Lower leg skin (tissue), 4 donors: ENCODE measurements at places on chromosomes 2 and 18. TPM values are rescaled to one million over a fixed set of nuclear protein-coding genes. Genes with fewer than 3 reads are reported as not detected.

ACMSD gene
- total RNA-seq: not detected

DNA sequence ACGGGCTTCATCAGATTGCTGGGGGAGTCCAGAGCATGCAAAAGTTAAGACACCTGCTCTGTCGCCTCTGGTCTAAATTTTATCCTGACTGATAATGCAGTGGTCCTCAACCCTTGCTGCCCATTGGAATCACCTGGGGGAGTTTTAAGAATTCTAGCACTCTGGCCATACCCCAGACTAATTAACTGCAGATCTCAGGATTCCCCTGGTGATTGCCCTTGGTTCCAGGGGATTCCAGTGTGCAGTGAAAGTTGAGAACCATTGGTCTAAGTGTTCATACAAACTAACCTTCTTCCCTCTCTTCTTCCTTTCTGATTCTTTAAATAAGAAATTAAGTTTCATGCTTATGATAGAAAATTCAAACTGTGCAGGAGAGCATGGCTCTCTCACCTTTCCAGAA lies 105.7 kb upstream of the MGAT5 start:
- DNase-seq: no peak

DNA sequence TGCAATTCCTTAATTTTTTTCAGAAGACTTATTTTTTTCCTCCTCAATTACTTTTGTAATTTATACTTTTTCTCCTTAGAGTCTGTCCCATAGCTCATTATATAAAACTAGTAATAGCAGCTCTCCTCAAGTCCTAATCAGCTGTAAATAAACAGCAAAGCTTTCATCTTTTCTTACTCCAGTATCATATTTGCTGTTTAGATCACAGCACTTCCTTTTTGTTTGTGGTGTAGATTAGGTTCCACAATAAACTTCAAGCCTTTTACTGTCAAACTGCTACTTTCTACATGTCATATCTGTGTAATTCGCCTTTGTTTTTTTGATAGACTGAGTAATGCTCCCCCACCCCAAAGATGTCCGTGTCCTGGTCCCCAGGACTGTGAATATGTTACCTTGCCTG lies 25.5 kb downstream of the GCG start:
- no peak for DNase-seq

NCL gene
- total RNA-seq: 101 TPM

EPHA4 gene
- total RNA-seq: 35.2 TPM

DNA sequence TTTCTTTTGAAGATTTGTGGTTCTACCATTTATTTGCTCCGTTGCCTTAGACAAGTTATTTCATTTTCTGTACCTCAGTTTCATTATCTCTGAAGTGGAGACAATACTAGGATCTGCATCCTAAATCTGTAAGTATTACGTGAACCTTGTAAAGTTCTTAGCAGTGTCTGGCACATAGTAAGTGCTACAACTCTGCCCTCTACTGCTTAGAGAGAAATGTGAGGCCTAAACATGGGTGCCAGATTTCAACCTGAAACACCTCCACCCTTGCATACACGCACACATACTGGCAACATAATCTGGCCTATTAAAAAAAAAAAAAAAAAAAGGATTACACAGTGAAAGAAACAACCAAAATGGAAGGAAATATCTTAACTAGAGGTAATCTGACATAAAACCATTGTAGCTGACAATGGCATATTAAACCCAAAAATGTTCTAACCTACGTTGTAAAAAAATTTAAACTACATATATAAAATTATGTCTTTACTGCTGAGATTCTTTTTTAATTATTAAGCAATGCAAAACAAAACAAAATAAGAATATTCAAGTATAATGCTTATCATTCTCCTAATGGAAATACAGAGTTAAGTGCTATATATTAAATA lies 132.6 kb downstream of the MAP2 start:
- DNase-seq: no peak

- DNase-seq: no peak
Observed at GRCh38 chr2:54872780-54873179, 149.3 kb downstream of the EML6 start.

ADAM23 gene
- 0.12 TPM for total RNA-seq

FAM124B gene
- total RNA-seq: 0.55 TPM

DNA sequence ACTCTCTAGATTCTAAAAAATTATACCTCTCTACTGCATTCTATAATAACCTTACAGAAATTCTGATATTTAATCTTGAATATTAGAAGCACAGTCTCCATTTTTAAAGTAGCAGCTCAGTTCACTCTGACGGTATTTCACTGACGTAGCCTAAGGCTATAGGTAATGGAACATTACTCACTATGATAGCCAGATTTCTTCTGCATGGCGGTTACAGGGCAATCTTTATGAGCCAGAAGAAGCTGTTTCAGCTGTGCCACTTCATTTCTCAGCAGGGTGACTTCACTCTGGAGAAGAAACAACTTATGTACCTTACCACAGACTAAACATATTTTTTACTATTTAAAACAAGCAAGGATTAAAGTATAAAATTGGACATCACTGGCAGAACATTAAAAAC lies 75.3 kb upstream of the CHN1 start:
- no peak for DNase-seq

LCT gene
- total RNA-seq: not detected

DNA sequence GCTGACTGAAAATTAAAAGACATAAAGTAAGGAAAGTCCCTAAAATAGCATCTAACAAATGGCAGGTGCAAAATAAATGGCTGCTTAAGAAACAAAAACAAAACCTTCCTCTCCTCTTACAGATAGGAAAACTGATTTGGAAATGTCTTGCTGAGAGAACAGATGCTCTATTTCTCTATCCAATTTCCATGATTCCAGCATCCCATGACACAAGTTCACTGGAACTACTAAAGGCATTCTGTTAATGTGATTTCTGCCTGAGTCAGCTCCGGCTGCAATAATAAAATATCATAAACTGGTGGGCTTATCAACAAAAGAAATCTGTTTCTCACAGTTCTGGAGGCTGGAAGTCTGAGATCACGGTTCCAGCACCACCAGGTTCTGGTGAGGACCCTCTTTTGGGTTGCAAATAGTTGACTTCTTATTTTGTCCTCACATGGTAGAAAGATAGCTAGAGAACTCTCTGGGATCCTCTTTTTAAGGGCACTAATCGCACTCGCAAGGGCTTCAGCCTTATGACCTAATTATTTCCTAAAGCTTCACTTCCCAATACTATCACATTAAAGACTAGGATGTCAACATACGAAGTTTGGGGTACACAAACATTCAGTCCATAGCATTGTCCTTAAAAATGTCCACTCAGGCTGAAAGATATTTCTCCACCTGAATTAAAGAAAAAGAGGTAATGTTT lies 78.2 kb upstream of the GALNT3 start:
- DNase-seq: no peak

DNA sequence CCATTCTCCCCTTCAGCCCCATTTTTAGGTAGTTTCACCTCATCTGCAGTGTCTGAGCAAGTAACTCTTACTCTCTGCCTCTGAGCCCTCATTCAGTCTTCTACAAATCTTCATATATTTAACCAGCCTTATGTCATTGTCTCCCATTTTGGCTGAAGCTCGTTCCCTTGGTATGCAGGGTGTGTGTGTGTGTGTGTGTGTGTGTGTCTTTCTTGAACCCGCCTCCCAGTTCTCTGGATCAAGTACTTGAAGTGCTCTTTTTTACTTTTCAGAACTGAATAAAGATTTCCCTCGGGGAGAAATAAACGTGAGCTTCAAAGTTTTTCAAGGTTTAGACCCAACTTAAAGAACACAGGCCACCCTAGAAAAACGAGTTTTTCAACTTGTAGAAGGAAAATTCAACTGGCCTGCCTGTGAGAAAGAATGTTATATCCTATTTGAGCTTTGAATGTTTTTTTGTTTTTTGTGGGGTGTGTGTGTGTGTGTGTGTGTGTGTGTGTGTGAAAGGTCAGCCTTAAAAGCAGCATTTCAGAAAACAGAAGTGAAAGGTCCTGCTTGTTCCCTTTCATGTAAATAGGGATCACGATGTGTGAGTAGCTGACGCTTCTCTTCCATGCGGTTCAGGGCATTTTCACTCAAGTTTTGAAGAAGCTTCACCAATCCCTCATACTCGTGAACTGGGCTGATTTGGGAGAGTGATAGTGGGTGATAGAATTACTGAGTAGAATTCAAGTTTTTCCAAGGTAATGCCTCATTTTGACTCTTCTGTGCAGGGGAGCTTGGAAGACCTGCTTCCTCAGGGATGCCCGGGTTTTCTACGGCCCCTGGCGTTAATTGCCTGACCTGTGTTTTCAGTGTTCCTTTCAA lies 50.6 kb upstream of the EML6 start:
- DNase-seq: no peak

- DNase-seq: no peak
Observed at GRCh38 chr2:84959566-84960506, 11.1 kb upstream of the KCMF1 start.

- DNase-seq: no peak
Observed at GRCh38 chr2:120650022-120650644, 85.5 kb upstream of the GLI2 start.

DNA sequence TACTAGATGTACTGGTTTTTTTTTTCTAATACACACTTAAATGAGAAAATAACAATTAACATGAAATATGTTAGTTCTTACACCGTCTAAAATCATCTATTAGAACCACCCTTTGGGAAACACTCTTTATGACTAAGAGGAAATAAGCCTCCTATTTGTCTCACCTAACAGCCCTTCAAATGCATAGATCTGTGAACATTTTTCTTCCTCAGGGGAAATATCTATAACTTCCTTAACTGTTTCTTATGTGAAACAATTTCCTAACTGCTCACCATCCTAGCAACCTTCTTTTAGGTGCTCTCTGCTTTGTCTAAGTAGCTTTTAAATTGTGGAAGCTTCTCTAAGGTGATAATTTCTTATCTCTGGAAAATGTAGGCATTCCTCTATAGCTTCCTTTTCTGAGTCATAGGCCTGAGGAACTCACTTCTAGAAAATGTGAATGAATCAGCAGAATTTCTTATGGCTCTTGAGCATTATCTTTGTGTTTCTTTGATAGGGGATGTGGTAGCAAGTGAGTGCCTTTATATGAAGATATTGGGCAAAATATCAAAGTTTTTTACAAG lies 56.1 kb downstream of the CNTNAP5 start:
- no peak for DNase-seq

- DNase-seq: peak; percentile 49
Observed at GRCh38 chr2:240530181-240530580, 27.6 kb downstream of the ANKMY1 start.

RPS27A gene
- 1,655 TPM for total RNA-seq

GRCh38 chr2:59803586-59803985 lies 749.9 kb downstream of the BCL11A start:
- DNase-seq: no peak

DNA sequence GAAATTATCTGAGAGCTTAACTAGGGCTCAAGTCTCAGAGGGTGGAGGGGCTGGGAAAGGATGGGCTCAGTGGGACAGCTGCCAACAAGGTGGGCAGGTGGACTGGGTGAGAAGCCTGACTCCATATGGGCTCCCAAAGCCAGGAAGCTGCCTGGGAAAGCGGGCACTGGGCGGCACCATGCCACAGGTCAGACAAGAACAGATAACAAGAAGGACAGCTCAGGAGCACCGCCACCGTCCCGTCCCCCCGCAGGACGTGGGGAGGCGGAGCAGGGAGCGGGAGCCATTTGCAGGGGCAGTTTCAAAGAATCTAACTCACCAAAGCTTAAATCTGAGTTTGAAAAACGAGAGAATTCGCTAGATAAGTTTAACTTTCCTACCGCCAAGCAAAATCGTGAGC lies 45.6 kb downstream of the NETO1 start:
- DNase-seq: no peak

ZFP36L2 gene
- total RNA-seq: 150 TPM

TUBA4A gene
- total RNA-seq: 256 TPM

- no peak for DNase-seq
Observed at GRCh38 chr2:156457523-156458517, 21.6 kb downstream of the GPD2 start.

CRYGC gene
- total RNA-seq: not detected

DNA sequence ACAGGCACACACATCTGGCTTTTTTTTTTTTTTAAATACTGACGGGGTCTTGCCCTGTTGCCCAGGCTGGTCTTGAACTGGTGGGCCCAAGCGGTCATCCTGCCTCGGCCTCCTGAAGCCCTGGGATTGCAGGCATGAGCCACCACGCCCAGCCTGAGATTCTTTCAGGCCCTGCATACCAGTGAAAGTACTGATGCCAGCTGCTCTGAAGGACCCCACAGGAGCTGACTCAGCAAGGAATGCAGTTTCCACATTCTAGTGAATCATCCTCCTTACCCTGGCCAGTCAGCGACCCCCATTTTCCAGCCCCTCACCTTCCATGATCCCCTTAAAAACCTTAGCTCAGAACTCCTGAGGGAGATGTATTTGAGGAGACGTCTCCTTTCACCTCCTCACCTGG lies 5.8 kb upstream of the DTYMK start:
- DNase-seq: no peak

GRCh38 chr2:55365303-55365702 lies 54.4 kb downstream of the CCDC88A start:
- DNase-seq: no peak

DNA sequence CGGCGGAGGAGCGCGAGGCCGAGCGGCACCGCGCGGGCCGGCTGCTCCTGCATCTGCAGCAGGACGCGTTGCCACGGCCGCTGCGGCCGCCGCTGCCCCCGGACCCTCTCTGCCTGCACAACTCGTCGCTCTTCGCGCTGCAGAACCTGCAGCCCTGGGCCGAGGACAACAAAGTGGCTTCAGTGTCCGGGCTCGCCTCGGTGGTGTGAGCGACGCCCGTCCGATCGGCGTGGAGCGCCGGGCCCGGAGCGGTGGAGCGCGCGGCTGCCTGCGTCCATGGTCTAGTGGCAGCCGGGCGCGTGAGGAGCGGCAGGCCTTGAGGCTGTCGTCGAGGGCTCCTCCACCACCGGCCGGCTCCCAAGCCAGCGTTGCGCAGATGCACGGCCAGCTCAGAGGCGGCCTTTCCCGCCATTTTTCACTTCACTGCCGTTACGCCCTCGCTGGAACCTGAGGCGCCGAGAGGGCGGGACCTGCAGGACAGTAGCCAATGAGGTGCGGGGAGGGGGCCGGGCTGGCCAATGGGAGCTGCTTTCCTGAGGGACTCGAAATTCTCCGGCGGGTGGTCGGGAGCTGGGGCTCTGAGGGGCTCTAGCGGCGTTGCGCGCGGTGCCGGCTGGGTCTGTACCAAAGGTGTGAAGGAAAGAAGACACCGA lies 1.9 kb downstream of the TLX2 start:
- DNase-seq: no peak

DNA sequence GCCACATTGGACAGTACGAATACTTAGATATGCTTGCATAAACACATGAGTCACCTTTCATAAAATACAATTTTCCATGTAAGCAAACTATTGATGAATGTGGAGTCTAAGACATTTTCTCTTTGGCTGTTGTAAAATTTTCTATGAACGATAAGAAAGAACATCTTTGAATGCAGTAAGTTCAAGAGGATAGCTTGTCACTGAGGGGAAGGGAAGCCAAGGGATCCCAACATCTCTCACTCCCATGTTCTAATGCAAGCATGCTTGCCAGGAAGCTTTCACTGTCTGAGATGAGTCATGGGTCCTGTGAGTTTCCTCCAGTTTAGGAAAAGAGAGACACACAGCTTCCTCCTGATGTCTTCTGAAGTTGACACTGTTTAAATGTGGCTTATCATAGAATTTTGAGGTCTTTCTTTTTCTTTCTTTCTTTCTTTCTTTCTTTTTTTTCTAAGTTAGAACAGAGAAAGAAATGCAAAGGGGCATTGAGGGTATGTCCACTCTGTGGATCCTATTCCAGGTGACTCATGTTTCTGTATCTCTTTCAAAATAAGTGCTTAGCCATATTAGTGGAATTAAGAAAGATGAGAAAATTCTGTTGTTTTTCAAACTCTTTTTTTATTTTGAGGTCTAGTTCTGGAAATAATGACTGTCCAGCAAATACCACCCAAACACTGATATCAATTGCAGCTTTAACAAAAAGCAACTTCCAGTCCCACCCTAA lies 146.6 kb downstream of the RDH14 start:
- DNase-seq: no peak

ANKRD23 gene
- 8.1 TPM for total RNA-seq

PROM2 gene
- total RNA-seq: 88.9 TPM
